Bronchial smooth muscle cell (primary cell): ENCODE measurements at places on chromosomes 16 and 17. TPM values are rescaled to one million over a fixed set of nuclear protein-coding genes. Genes with fewer than 3 reads are reported as not detected.

Gene ABI3
- total RNA-seq = not detected in 2 replicates

Gene KCNG4
- total RNA-seq = under 0.01 TPM in 1 of 2 replicates, not detected in the other

Gene ST6GALNAC2
- total RNA-seq = 1.0 and 1.4 TPM in 2 replicates

Gene TEKT1
- not detected in 2 replicates for total RNA-seq

Gene CCL1
- total RNA-seq = not detected in 2 replicates
